RPMI7951 (cell line): ENCODE measurements at places on chromosomes 7 and 10. TPM values are rescaled to one million over a fixed set of nuclear protein-coding genes. Genes with fewer than 3 reads are reported as not detected.

CPA1 gene
- total RNA-seq = not detected in 2 replicates

C10orf62 gene
- 0.10 TPM in 1 of 2 replicates, not detected in the other for total RNA-seq

DNA sequence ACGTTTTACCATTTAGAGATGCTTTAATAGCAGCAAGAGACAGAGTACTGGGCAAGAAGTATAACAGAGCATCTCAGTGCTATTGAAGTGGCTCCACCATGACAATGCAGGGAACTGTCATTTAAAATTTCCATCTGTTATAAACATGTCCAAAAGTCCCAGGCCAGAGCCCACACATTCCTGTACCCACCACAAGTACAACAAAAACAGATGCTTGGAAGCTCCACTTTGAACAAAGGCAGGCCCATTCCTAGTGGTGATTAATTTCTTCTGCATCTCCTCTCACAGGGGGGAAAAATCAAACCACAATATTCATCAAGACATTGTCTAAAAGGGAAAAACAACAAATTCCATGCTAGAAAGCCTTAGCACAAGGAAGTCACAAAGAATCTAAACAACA, 627.9 kb downstream of the PARD3 start:
- peak; percentile 90 for DNase-seq

GRCh38 chr7:86477343-86477935, 166.3 kb upstream of the GRM3 start:
- DNase-seq = no peak

CPVL gene
- total RNA-seq = 3.8 and 5.8 TPM in 2 replicates

KLF14 gene
- under 0.01 and 0.12 TPM in 2 replicates for total RNA-seq
